T-helper 22 cell (primary cell): ENCODE measurements at places on chromosomes 12 and 14.

DNA sequence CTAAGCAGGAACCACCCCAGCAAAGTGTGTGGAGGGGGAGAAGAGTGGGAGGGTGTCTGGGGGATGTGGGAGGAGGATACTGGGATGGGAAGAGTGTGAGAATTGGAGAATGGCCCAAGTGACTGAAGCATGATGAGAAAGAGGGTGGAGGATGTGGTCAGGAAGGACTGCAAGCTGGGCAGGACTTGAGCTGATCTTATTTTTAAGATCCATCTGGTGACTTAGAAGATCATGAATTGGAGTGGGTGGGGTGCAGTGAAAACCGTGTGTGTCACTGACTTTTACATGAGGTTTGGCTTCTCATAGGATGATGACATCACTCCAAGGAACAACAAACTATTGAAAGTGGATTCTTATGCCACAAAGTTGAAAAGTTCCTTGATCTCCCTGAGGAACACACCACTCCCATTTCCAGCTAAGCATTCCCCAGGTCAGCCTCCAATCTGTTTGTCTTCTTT lies 287.5 kb downstream of the GALC start:
- no peak for DNase-seq

DNA sequence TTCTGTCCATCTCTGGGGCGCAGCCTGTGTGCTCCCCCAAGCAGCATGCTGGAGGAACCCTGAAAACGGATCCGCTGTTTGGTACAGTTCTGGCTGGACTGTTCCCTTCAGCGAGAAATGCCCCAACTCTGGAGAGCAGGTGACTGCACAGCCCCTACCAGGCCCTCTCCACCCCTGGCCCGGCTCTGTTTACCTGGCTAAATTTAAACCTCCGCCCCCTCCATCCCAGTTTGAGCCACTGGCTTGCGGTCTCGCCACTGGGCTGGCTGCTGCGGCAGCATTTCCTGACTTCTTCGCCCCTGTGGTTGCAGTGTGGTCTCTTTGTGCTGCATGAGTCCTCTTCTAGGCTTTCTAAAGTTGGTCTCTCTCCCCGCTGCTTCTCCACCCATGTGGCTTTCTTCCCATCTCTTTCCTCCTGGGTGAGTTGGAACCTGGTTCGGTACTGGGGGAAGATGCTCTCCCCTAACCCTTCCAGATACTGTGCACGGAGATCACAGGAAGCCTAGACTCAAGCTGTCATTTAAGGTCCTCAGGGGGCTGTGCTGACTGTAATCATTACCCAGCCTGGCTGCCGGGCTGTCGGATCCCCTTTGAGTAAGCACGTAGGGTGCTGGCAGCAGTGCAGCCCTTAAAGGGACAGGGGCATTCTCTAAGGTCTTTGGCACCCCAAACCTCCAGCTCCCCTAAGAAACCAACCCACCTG lies 60.6 kb downstream of the FBXL14 start:
- no peak for DNase-seq

DNA sequence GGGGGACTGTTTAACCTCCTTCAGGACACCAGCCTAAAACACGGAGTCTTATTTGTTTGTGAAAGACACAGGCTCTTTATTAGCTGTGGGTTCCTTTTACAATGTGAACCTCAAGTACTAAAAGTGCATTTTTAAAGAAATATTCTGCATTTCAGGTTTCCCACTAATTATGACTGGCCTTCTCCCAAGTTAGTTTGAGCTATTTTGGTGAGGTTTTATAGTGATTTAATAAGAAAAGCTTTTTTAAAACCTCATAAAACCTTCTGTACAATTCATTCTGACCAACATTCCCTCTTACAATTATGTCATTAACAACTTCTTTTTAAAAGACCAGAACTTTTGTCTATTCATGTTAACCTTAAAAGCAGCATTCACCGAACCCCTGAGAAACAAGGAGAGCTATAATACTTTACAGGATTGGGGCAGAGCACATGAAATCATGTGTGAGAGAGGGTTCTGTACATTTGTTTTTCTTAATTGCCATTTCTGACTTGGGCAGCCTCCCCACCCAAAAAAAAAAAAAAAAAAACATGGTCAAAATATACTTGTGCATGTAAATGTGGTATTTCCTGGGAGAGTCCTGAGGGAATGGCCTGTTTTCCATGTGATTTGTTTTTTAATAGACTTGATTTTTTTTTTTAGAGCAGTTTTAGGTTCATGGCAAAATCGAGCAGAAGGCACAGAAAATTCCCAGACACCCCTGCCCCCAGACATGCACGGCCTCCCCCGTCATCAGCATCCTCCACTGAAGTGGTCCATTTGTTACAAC lies 169.5 kb downstream of the CHST11 start:
- DNase-seq, result no peak

DNA sequence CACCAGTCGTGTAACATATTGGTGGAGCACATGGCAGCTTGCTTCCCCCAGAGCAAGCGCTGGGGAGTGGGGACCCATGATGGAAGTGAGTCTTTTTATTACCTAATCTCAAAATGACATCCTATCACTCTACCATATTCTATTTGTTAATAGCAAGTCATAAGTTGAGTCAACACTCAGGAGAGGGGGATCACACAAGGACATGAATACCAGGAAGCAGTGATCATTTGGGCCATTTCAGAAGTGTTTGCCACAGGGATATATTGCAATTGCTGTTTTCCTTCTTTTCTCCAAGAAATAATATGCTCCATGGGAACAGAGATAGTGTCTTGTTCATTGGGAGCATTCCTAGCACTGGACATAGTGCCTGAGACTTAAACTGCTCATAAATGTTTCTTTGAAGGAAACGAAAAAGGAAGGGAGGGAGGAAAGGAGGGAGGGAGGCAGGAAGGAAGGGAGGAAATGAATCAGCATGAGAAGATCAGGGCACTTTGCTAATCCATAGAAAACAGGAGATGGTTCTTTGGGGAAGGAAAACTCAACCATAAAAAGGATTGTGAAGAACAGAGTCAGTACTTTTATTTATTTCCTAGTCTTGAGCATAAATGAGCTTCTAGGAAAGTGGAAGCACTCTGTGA lies 39.2 kb upstream of the EEA1 start:
- DNase-seq, result no peak

GRCh38 chr12:30098677-30099076 lies 314.9 kb upstream of the TMTC1 start:
- no peak for DNase-seq

GRCh38 chr14:105083926-105084685 lies 18.9 kb upstream of the GPR132 start:
- DNase-seq, result no peak
